ENCODE measurements at places on chromosomes 12 and 14.

DNA sequence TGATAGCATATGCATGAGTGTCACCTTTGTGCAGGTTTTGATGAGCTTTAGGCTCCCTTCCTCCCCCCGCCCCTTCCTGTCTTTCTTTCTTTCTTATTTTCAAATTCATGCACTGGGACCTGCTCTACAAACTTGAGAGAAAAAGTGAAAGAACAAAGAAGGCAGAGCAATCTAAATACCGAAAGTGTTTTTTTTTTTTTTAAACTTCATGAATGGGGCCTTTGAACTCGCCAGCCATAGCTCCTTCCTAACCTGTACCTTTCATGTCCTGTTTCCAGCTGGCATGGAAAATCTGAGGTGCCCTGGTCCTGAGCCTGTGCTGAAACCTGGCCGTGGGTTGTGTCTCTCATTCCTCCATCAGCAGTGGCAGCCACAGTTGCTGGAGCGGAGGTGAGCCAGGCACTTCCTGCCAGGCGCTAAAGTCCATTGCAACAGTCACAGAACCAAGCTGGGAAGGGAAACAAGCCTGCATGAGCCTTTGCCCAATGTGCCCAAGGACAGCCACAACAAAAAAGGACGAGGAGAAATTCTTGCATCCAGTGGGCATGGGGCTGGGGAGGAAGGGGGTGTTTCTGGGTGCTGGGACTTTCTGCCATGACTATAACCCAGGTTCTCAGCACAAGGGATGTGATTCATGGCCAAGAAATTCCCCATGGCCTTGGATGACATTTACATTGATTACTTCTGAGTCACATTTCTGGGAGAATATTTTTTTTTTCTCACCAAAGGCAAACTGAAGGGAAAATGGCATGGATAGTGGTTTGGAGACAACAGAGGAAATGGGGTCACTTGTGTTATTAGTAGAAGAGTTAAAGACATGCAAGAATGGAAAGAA, 102.7 kb downstream of the TMEM30B start:
- no peak for DNase-seq

- DNase-seq: no peak
Observed at GRCh38 chr14:72527591-72527990, 366.3 kb downstream of the DPF3 start.

- DNase-seq: no peak
Observed at GRCh38 chr12:41907021-41907420, 237.7 kb downstream of the GXYLT1 start.

- no peak for DNase-seq
Observed at GRCh38 chr12:64796205-64796845, 28.1 kb upstream of the TBC1D30 start.

- DNase-seq: no peak
Observed at GRCh38 chr14:50212726-50213125, 18.7 kb downstream of the SOS2 start.

DNA sequence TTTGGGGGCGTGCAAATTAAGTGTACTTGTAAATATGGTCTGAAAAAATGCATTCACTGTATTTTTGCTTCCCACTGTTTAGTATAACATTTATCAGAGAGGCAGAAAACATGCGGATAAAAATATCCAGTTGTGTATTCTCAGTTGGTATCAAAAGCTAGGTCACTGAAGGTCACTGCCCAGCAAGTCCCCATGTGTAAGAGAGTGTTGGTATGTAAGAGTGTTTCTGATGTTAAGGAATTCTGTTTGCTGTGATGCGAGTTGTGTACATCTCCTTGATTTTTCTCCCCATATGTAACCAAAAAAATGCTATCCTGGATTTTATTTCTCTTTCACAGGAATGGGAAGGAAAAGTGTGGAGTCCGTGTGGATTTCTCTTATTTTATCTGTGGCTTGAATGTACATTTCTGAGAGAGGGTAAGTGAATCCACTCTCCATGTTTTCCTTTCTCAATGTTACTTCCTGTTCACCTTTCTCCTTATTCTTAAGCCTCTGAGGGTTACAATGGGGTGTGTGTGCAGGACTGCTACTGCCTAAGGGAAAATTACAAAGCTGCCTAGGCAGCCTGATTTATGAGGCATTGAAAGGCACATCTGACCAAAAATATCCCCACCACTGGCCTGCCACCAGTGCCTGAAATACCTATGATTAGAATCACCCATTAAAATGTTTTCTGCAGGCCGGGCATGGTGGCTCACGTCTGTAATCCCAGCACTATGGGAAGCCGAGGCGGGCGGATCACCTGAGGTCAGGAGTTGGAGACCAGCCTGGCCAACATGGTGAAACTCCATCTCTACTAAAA, 97.9 kb upstream of the USP44 start:
- DNase-seq: no peak

DNA sequence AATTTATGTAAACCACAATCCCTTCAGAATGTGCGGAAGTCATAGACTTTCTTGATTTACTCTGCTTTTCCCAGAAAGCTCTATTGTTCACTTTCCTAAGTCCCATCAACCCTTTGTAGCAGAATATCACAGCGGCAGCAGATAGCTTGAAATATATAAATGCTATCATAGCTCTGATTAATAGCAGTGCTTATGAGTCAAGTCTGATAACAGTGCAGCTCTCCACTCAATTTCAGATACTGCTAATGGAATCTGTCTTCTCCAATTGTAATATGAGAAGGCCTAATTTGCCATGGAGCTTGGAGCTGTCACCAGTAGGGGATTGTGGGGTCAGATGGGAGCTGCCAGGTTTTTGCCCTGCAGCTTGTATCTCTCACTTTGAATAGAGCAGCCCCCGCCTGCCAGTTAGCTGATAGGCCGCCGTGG, 10.9 kb downstream of the TMEM260 start:
- DNase-seq: no peak

DNA sequence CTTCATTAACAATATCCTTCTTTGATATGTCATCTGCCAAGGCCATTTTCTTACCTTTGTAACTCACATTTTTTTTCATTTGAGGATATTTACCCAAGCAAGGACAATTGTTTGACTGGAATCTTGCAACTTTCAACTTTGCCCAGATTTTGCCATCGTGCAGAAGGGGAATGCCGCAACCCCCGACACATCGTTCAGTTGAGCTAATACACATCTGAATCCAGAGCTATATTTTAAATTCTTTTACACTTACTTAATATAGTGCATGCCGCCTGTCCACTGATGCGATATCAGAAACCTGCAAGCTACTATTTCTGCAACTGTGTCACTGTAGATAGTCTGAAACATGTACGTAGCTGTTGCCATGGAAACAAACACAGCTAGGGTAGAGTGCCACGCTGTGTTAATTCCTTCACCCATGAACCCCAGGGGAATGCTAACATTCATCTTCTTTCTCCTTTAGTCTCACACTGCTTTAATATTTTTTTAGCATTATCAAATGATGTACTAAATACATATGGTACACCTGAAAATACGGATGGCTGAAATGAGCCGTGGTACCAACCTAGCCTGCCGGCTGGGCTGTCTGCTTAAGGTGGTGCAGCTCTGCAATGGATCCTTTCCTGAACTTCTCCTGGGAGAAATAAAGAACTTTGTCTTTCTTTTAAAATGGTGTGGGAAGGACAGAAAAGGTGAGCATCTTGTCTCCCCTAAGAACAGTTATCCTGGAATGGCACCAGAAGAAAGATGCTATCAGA, 77.0 kb upstream of the FOXN3 start:
- DNase-seq: no peak

DNA sequence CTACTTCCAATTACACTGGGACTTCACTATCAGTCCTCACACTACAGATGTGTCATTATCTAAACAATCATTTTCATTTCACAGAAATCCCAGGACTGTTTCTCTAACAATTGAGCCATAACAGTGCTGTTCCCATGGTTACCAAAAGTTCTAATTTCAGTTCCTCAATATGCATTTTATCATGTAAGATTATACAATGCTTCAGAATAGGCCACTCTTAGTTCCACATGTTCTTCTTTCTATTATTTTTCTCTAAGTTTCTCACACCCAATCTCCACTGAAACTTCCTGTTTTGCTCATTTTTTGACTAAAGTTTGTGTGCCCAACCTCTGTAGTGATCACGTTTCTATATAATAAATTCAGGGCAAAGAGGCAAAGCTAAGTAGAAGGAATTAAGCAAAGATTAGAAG, 185.8 kb downstream of the DUSP6 start:
- no peak for DNase-seq

Measured in T-cell (primary cell).